Stimulated activated CD4-positive, alpha-beta T cell treated with anti-CD3 and anti-CD28 coated beads, Interleukin-1b, Interleukin-23, amount 100 ng/mL, for 1 hour (primary cell): ENCODE measurements at places on chromosomes 13 and 19.

- DNase-seq = no peak
These were observed 1531.7 kb upstream of the SPRY2 start for GRCh38 chr13:81872581-81872980.

GRCh38 chr13:105497597-105497996 is 1037.9 kb downstream of the EFNB2 start:
- no peak for DNase-seq

GRCh38 chr13:33110386-33110712 is 94.1 kb downstream of the KL start:
- no peak for DNase-seq

- no peak for DNase-seq
These were observed 16.2 kb downstream of the LMTK3 start for GRCh38 chr19:48495396-48495795.

DNA sequence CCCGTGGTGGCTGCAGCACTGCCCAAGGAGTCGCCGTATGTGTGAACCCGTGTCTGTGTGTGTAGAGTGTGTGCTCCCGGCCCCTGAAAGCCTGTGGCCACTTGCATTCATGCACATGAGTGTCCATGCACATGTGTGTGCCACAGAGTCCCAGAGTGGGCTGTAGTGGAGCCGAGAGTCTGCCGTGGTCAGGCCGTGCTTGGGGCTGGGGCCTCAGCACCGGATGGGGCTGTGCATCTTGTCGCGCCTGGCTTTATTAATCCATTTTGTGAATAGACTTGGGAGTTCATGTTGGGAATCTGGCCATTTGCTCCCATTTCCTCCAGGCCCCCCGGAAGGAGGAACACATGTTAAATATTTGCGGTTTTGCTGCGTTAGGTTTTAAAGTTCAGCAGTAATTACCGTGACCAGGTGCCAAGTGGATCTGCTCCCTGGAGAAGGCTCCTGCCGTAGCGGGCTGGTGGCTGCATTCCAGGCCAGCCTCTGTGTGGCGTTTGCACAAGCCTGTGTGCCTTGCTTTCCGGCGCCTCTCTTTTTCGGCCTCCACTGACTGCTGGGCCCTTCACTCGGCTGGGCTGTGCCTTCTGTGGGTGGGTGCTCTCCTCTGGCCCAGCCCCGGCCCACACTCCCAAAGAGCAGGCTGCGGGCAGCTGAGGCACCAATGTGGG is 69.2 kb upstream of the KCTD15 start:
- DNase-seq = no peak

DNA sequence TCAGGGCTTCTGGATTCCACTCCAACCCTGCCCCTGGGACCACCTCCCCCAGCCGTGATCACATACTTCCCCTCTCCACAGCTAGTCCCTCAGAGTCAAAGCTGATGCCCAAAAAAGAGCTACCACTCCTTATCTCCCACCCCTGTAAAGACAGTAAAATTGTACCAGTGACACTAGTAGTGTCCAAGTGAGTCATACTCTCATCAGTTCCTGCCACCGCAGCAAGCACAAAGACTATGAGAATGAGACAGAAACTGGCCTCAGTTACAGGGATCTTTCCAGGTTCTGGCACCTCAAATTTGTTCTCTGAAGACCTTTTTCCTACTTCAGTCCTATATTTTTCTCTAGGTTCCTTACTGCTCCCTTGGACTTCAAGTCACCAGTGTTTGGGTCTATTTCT is 144.2 kb downstream of the SPRY2 start:
- DNase-seq = no peak

GRCh38 chr19:11450570-11451326 is 15.3 kb downstream of the PRKCSH start:
- DNase-seq = no peak

DNA sequence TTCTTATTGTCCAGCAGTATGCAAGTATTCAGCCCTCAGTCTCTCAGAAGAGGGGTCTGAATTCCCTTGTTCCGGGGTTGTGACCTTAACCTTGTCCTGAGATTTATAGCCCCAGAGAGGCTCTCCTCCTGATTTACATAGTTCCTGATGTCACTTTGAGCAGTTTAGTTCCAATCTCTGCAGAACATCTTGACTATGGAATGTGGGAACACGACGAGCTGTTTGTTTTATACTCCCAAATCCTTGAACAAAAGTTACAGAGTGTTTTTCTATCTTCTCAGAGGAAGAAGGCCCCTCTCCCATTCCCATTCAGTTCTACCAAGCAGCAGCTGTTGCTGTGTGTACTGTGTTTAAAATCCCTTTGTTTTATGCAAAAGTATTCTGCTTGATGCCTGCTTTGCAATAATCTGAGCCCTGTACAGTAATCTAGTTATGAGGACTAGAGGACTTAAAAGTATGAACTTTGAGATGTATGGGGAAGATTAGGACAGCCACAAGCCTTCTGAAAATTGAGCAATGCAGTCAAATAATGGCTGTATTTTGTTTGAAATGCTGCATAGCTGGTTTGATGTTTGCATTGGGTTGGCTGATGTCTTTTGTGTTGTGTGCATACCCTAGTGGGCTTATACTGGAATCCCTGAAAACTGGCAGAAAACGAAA is 74.7 kb downstream of the KL start:
- DNase-seq = no peak

- DNase-seq = no peak
These were observed 304.7 kb upstream of the KLF12 start for GRCh38 chr13:74438901-74439300.

DNA sequence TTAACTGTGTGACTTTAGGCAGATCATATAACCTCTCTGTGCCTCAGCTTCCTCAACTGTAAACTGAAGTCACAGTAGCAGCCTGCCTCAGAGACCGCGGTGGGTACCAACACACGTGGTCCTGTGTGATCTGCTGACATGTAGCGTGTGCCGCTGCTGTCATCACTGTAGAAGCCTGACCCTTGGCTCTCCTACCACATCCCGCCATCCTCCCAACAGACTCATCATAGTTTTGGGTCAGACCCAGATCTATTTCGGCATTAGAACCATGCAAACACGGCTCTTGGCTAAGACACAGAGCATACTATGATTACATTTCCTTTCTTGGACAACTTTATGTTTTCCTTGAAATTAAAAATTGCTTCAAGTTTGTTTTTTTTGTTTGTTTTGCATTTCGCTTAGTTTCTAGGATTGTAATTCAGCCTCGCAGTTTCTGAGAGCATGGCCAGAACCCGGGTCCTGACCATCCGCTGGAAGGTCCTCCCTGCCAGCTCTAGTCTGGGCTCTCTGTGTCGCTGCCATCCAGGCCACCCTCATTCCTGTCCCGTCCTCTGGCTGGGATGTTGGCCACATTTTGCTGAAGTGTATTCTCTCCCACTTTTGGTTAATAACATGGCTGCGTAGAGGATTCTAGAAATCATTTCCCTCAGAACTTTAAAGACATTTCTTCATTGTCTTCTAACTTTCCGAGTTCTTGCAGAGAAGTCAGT is 53.0 kb downstream of the GGACT start:
- DNase-seq = no peak

DNA sequence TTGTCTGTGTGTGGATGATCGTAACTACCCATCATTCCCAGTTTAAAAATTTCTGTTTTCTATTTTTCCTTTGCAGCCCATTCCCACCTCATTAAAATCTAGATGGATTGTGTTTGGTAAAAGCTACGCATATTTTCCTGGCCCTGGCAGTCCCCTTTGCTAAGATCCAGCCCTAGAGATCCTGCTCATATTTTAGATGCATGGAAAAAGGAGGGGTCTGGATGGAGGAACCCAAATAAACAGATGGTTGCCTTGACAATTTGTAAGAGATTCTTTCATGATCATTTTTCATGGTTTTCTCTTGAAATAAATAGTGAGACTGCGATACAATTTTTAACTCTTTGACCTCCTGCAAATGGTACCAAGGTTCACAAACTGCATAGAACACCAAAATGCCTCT is 174.4 kb downstream of the SLC7A1 start:
- no peak for DNase-seq

DNA sequence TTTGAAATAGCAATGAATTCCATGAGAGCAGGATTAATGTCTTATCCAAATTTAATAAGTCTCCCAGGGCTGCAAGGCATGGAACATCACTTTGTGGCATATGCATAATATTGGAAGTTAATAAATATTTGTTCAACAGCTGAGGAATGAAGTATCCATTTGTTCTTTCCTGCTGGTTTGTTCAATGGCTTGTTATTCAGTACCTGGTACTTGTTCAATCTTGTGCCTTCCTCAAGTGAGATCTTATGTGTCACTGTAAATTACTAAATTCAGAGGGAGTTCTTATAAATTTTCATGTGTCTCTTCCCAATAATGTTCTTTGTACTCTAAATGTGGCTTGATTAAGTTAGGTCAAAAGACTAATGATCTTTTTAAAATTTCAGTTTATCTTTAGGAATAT is 1105.5 kb upstream of the SPRY2 start:
- no peak for DNase-seq

DNA sequence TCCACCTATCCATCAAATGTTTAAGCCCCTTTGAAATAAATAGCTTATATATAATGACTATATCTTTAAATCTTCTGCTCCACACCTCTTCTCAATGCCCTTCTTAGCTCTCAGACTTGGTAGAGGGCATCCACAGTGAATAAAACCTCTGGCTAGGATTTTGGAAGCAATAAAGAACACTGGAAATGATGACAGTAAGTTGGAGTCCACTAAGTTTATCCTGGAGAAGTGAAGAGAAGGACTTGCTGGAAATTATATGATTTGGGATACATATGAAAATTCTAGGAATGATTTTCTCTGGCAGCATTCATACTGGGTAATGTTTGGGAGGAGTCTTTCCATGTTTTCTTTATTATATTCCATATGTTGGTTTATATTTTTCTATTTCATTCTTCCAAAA is 133.5 kb upstream of the KL start:
- DNase-seq = no peak

- DNase-seq = no peak
These were observed 3.4 kb downstream of the EVI5L start for GRCh38 chr19:7833225-7834099.

DNA sequence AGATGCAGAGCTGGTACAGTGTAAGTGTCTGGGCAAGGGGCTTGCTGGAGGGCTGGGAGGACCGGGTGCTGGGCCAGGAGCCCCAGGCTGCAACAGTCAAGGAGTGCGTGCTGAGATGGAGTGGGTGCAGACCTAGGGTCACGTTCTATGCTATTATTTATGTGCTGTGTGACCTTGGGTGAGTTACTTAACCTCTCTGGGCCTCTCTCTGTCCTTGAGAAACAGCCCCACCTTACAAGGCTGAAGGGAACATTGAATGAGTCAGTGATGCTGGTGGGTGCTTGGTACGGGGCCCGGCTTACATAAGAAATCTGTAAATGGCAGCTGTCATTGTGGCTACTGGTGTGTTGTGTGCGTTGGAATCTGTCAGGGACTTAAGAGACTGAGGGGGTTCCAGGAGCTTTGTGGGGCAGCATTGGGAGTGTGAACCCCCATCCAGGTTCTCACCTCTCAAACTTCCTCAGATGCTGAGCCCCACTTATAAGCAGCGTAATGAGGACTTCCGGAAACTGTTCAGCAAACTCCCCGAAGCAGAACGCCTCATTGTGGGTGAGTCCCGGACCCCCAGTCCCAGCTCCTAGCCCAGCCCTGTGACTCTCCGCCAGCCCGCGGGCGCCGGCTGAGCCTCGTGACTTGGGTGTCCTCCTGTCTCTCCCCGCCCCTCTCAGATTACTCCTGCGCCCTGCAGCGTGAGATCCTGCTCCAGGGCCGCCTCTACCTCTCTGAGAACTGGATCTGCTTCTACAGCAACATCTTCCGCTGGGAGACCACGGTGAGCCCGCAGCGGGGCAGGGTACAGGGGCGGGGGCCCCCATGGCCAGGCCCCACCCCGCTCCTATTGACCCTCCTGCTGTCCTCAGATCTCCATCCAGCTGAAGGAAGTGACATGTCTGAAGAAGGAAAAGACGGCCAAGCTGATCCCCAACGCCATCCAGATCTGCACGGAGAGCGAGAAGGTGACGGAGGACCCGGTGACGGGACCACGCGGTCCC is 9.6 kb downstream of the GRAMD1A start:
- no peak for DNase-seq

DNA sequence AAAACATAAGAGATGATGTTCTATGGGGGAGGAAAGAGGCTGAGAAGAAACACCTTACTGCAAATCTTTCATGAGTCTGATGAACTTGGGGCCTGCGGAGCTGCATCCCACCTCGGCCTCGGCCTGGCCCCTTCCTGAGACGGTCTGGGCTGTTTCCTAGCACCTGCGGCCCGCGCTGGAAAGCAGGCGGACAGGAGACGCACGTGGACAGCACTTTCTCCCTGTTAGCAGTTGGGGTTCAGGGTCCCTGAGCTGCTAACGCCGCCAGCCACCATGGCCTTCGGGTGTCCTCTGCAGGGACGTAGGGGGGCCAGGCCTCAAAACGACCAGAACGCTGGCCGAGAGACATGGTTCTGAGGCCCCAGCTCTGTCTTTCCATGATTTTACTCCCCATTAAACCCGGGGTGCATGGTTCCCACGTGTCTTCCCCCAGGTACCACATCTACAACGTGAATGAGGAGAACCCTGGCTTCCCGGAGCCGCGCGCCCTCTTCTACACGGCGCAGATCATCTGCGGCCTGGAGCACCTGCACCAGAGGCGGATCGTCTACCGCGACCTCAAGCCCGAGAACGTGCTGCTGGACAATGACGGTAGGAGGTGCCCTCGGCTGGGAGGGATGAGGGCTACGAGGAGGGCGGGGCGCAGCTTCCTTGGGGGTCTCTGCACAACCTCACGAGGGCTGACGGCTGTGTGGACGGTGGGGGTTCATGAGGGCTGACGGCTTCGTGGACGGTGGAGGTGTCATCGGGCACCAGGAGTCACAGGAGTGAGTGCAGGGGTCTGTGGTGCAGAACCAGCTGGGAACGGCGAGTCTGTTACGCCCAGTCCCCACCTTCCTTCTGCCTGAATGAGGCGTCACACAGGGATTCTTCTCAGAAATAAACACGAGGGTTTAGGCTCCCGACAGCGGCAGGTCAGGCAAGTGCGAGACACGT is 4.3 kb downstream of the GRK1 start:
- no peak for DNase-seq

DNA sequence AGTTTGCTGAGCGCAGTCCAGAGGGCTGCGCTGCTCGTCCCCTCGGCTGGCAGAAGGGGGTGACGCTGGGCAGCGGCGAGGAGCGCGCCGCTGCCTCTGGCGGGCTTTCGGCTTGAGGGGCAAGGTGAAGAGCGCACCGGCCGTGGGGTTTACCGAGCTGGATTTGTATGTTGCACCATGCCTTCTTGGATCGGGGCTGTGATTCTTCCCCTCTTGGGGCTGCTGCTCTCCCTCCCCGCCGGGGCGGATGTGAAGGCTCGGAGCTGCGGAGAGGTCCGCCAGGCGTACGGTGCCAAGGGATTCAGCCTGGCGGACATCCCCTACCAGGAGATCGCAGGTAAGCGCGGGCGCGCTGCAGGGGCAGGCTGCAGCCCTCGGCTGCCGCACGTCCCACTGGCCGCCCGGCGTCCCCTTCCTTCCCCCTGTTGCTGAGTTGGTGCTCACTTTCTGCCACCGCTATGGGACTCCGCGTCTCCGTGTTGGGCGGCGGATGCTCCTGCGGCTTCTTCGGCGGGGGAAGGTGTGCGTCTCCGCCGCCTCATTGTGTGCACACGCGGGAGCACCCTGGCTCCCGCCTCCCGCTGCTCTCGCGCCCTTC is 772 bp downstream of the GPC6 start:
- no peak for DNase-seq

DNA sequence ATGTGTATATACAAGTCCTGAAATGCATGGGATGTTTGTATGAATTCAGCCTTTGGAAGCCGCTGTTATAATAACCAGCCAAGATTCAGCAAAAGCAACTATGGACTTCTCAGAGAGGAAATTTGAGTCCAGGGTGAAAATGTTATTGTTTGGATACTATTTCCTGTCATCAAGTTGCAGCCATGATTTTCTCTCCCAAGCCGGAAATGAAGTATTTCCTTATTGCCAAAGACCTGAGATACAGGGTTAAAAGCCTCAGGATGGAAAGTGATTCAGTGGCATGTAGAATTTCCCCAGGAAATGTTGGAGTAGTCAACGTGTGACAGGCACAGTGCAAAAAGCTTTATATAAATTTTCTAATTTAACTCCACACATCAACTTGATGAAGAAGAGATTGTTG is 133.9 kb downstream of the IRS2 start:
- no peak for DNase-seq
